ENCODE measurements at places on chromosomes 12 and 14. TPM values are rescaled to one million over a fixed set of nuclear protein-coding genes. Genes with fewer than 3 reads are reported as not detected.
A peak's percentile ranks its signal among the peaks of the same experiment; 100 is the strongest.

Gene PLXNC1
- total RNA-seq, result 23.7 TPM

Gene SLC25A3
- total RNA-seq, result 319 TPM

- no peaks in the 10 kb centered on the region for H3K27me3 ChIP-seq
- H3K4me3 ChIP-seq, result no peak overlapping the region
- H3K36me3 ChIP-seq, result no peaks in the 10 kb centered on the region
- H3K27ac ChIP-seq, result no peak overlapping the region
- no peak for DNase-seq
Observed at GRCh38 chr12:25189656-25190055, 5.3 kb downstream of the DNAI7 start.

GRCh38 chr12:65278576-65279368, at the start of gene MSRB3:
Gene MSRB3 (plus strand): TSS chr12:65278683. CDS start chr12:65308580, 29,897 bp downstream.
- peak within 1 kb of the TSS; percentile 62 for H3K4me3 ChIP-seq
- peak within 1 kb of the TSS; percentile 86 for H3K27ac ChIP-seq
- no peaks in the 10 kb centered on the region for H3K36me3 ChIP-seq
- peaks cover 19% of the 10 kb centered on the region for H3K4me1 ChIP-seq

- H3K4me1 ChIP-seq, result peaks cover 13% of the 10 kb centered on the region
- H3K27ac ChIP-seq, result no peak overlapping the region
- no peak overlapping the region for H3K4me3 ChIP-seq
- H3K36me3 ChIP-seq, result no peaks in the 10 kb centered on the region
- H3K27me3 ChIP-seq, result no peaks in the 10 kb centered on the region
- no peak for DNase-seq
Observed at GRCh38 chr14:65433646-65434045, 21.1 kb downstream of the FUT8 start.

Gene HSPB8
- total RNA-seq, result 40.0 TPM

DNA sequence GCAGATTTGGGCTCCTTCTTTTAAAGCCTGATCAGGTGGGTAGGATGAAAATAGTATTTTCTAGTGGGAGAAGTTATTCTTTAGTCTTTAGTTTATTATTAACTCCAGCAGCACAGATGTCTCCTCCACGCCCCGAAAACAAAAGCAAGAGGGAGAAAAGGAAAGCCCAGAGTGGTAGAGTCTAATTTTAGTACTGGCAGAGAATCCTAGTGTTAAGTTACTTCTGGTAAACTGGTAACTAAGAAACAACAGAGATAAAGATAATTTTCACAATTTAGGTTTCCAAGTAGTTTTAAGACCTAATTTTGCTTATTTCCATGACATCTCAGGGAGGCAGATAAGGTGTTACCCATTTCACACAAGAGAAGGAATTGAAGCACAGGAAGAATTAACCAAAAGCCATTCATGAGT, 16.3 kb downstream of the ATP5MC2 start:
- peaks cover 15% of the 10 kb centered on the region for H3K4me1 ChIP-seq
- H3K36me3 ChIP-seq, result peaks cover 19% of the 10 kb centered on the region
- no peak overlapping the region for H3K4me3 ChIP-seq
- peak overlapping the region; percentile 64 for H3K27ac ChIP-seq

- H3K27ac ChIP-seq, result peak overlapping the region; percentile 33
- no peaks in the 10 kb centered on the region for H3K36me3 ChIP-seq
- no peaks in the 10 kb centered on the region for H3K27me3 ChIP-seq
- H3K4me3 ChIP-seq, result no peak overlapping the region
Observed at GRCh38 chr14:34465069-34465859, 3.2 kb upstream of the SPTSSA start.

Gene IFNG-AS1
- not detected for total RNA-seq

- no peak overlapping the region for H3K4me3 ChIP-seq
- peak overlapping the region; percentile 66 for H3K27ac ChIP-seq
- H3K4me1 ChIP-seq, result peaks cover 17% of the 10 kb centered on the region
- DNase-seq, result no peak
- no peaks in the 10 kb centered on the region for H3K27me3 ChIP-seq
Observed at GRCh38 chr14:90698379-90698869, 117.8 kb downstream of the TTC7B start.

DNA sequence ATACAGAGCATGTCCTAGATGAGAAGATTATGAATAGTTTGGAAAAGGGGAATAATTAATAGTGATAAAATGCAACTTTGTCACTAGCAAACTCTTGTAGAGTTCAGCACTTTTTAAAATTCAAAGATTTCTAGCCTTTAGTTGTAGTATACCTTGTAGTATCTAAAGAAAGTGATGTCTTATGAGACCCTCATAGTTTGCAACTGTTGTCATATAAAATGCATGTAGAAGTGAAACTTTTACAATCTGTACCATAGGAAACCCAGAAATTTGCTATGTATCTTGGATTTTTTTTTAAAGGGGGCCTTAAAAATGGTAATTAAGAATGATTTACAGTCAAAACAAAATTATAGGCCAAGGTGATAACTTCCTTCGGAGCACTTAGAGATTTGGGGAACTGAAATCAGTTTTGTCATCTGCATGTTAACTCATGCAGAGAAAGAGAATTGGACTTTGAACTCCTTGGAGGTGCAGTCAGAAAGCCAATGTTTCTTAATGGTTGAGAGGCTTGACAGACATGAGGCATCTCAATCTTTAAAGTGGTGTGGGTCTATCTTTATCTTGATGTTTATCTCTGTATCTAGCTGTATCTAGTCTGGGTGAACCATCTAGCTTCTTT, 1.3 kb downstream of the LRRK2 start:
- no peaks in the 10 kb centered on the region for H3K27me3 ChIP-seq
- no peaks in the 10 kb centered on the region for H3K4me1 ChIP-seq
- no peaks in the 10 kb centered on the region for H3K36me3 ChIP-seq
- no peak for DNase-seq

- H3K27ac ChIP-seq, result no peak overlapping the region
- DNase-seq, result no peak
- no peaks in the 10 kb centered on the region for H3K36me3 ChIP-seq
Observed at GRCh38 chr12:72986963-72987362, 714.8 kb downstream of the TRHDE start.

GRCh38 chr12:94643606-94644005, 6.8 kb downstream of the TMCC3 start:
- DNase-seq, result no peak
- no peaks in the 10 kb centered on the region for H3K36me3 ChIP-seq
- H3K4me1 ChIP-seq, result peaks cover 7% of the 10 kb centered on the region
- H3K27ac ChIP-seq, result peak overlapping the region; percentile 80
- no peak overlapping the region for H3K4me3 ChIP-seq
- no peaks in the 10 kb centered on the region for H3K27me3 ChIP-seq

DNA sequence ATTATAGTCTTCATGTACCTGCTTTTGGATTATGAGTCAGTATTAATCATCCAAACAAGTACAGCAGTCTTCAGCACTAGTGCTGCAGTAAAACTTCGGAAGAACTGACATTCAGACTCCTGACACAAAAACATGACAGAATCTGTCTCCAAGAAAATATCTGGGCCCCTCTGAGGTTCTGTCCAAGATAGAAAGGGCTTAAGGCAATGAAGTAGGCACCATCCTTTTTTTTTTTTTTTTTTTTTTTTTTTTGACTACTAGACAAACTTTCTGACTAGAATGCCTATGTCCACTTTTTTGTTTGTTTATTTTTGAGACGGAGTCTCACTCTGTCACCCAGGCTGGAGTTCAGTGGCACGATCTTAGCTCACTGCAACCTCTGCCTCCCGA, 112.5 kb downstream of the MED13L start:
- no peaks in the 10 kb centered on the region for H3K36me3 ChIP-seq
- no peak for DNase-seq
- H3K27ac ChIP-seq, result no peak overlapping the region
- H3K27me3 ChIP-seq, result no peaks in the 10 kb centered on the region

Gene BBOF1
- 4.5 TPM for total RNA-seq

Gene NDRG2
- total RNA-seq, result 69.8 TPM

Gene ZC2HC1C
- total RNA-seq, result 11.7 TPM

Gene IFI27L2
- total RNA-seq, result 67.3 TPM

GRCh38 chr14:95465358-95465757, 51.1 kb downstream of the SYNE3 start:
- H3K4me3 ChIP-seq, result no peak overlapping the region
- no peaks in the 10 kb centered on the region for H3K36me3 ChIP-seq
- peaks cover 22% of the 10 kb centered on the region for H3K4me1 ChIP-seq

- H3K36me3 ChIP-seq, result no peaks in the 10 kb centered on the region
- H3K27me3 ChIP-seq, result no peaks in the 10 kb centered on the region
- no peak for DNase-seq
- H3K27ac ChIP-seq, result no peak overlapping the region
- H3K4me1 ChIP-seq, result no peaks in the 10 kb centered on the region
- no peak overlapping the region for H3K4me3 ChIP-seq
Observed at GRCh38 chr14:59087711-59088110, 100.8 kb upstream of the DAAM1 start.

DNA sequence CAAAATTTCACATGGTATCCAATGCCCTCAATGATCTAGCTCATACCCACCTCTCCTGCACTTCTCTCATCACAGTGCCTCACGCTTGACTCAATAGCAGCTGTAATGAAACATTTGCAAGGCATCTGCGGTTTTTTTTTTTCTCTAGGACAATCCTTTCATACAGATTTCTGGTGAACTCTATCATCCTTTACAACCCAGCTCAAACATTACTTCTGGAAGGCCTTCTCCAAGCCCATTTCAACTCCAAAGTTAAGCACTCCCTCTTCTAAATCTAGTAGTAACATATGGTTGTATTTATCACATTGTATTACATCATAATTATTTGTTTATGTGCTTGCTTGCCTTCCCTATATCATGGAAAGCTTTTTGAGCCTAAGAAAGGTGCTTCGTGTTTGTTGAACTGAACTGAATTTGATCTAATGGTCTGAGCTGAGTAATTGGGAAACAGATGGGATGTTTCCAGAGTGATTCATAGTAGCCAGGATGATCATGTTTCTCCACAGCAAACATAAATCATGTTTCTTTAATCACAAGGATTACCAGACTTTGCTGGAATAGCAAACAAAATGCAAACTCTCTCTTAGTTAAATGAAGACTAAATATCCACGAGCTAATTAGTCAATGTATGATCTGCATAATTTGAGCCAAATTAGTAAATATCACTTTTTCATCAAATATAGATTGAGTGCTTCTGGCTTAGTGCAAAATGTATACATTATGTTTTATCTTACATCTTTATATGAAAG, 14.3 kb downstream of the CFL2 start:
- no peak overlapping the region for H3K4me3 ChIP-seq
- no peak overlapping the region for H3K27ac ChIP-seq
- H3K36me3 ChIP-seq, result no peaks in the 10 kb centered on the region
- DNase-seq, result no peak
- no peaks in the 10 kb centered on the region for H3K27me3 ChIP-seq
- no peaks in the 10 kb centered on the region for H3K4me1 ChIP-seq

DNA sequence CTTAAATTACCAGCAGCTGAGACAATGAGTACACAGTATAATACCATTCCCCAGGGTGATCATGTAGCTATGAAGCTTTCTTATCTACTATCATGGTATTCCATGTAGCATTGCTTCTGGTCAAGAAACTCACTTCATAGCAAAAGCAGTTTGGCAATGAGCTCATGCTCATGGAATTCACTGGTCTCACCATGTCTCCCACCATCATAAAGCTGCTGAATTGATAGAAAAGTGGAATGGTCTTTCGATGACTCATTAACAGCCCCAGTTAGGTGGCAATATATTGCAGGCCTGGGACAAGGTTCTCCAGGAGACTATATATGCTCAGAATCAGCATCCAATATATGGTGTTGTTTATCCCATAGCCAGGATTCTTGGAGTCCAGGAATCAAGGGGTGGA, 553.7 kb downstream of the FOXG1 start:
- no peak for DNase-seq
- no peak overlapping the region for H3K27ac ChIP-seq
- H3K36me3 ChIP-seq, result no peaks in the 10 kb centered on the region
- no peak overlapping the region for H3K4me3 ChIP-seq
- no peaks in the 10 kb centered on the region for H3K27me3 ChIP-seq

GRCh38 chr12:3596703-3597415, 105.9 kb downstream of the PRMT8 start:
- no peaks in the 10 kb centered on the region for H3K36me3 ChIP-seq
- DNase-seq, result no peak
- no peaks in the 10 kb centered on the region for H3K4me1 ChIP-seq
- H3K27me3 ChIP-seq, result no peaks in the 10 kb centered on the region

Gene CBX5
- 22.3 TPM for total RNA-seq

Gene SLC5A8
- total RNA-seq, result 8.8 TPM

GRCh38 chr14:50620341-50620740, 47.8 kb downstream of the SAV1 start:
- no peak for DNase-seq
- no peaks in the 10 kb centered on the region for H3K4me1 ChIP-seq
- no peak overlapping the region for H3K4me3 ChIP-seq
- H3K27me3 ChIP-seq, result no peaks in the 10 kb centered on the region
- H3K36me3 ChIP-seq, result no peaks in the 10 kb centered on the region
- H3K27ac ChIP-seq, result no peak overlapping the region

Gene CCDC184
- 0.79 TPM for total RNA-seq

- DNase-seq, result no peak
- no peak overlapping the region for H3K27ac ChIP-seq
- H3K27me3 ChIP-seq, result no peaks in the 10 kb centered on the region
- no peak overlapping the region for H3K4me3 ChIP-seq
- H3K36me3 ChIP-seq, result peaks cover 99% of the 10 kb centered on the region
Observed at GRCh38 chr12:6582196-6582595, 14.1 kb upstream of the NOP2 start.

DNA sequence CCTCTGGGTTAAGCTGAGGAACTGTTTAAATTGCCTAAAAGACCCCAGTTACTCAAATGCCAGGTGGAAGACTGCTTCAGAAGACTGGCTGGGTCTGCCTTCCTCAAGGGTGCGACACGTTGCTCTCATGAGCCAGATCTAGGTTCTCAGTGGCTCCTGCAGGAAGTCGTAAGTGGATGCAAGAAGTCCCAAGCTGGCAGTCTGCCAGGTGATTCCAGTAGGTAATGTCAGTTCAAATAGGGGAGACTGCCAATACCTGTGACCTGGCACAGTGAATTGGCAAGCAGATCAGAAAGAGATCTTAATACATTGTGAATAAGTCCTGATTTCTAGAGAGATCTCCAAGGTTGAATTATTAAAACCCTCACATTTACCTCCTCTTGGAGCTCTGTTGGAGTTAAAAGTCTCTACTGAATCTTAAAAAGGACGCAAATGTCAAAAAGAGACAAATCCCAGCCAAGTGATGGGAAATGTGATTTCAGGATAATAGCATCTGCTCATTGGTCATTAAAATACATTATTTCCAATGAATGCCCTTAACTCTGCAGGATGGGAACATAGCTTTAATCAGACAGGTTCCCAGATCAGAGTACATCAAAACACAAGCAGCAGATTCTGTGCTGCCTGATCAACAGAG, 98.8 kb upstream of the FRMD6 start:
- no peaks in the 10 kb centered on the region for H3K36me3 ChIP-seq
- H3K27me3 ChIP-seq, result no peaks in the 10 kb centered on the region
- H3K4me3 ChIP-seq, result no peak overlapping the region
- H3K27ac ChIP-seq, result no peak overlapping the region

- H3K27ac ChIP-seq, result no peak overlapping the region
- no peak overlapping the region for H3K4me3 ChIP-seq
- H3K27me3 ChIP-seq, result no peaks in the 10 kb centered on the region
Observed at GRCh38 chr14:49483268-49483667, 102.9 kb downstream of the RPS29 start.

Gene GRIN2B
- under 0.01 TPM for total RNA-seq

Gene CLEC2D
- 9.6 TPM for total RNA-seq

Gene ABCC9
- total RNA-seq, result 23.4 TPM

Gene CCDC91
- total RNA-seq, result 29.7 TPM

GRCh38 chr12:121430833-121431415, 31.0 kb downstream of the RNF34 start:
- H3K4me1 ChIP-seq, result no peaks in the 10 kb centered on the region
- no peak overlapping the region for H3K27ac ChIP-seq
- H3K27me3 ChIP-seq, result no peaks in the 10 kb centered on the region
- no peak for DNase-seq
- peaks cover 53% of the 10 kb centered on the region for H3K36me3 ChIP-seq

Gene TCTN2
- total RNA-seq, result 21.0 TPM

- peaks cover 1% of the 10 kb centered on the region for H3K36me3 ChIP-seq
- H3K4me1 ChIP-seq, result peaks cover 51% of the 10 kb centered on the region
- H3K27me3 ChIP-seq, result no peaks in the 10 kb centered on the region
- DNase-seq, result no peak
Observed at GRCh38 chr14:67357186-67357968, 2.2 kb downstream of the ATP6V1D start.
